CD4-positive, alpha-beta T cell treated with Interleukin-17A for 1 hour (primary cell): ENCODE measurements at places on chromosomes 2 and 18.

- no peak for DNase-seq
These were observed 158.6 kb downstream of the PIK3C3 start for GRCh38 chr18:42113529-42114191.

DNA sequence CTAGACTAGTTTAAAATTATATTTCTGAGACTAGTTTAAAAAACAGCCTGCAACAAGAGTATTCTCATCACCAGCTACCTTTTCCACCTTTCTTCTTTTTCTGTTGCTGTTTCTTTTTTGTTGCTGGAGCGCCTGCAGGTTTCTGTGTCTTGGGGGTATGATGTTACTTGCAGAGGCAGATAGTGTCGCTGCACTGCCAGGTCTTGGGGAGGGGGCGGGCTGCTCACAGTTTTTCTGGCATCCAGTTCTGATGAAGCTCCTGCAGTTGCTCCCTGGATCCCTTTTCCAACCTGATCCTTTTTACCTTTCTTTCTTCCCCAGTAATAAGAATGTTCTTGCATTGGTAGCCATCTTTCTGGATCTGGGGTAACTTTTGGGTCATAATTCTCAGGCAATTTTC, 8.0 kb upstream of the C18orf32 start:
- no peak for DNase-seq

DNA sequence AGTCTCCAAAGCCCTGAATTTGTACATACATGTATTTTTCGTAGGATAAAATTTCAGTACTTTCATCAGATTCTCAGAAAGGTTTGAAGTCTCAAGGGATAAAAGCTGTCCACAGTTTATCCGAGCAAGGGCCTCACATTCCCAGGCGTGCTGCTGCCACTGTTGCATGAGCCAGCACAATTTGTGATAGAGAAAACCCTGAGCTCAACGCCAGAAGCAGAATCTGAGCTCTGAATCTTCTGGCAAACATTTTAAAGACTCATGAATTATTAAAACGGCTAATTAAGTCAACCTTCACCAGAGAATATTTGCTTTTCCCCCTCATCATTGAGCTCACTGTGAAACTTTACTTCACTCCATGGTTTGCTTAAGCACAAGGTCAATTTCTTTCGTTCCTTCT, 38.5 kb upstream of the STPG4 start:
- DNase-seq: no peak

DNA sequence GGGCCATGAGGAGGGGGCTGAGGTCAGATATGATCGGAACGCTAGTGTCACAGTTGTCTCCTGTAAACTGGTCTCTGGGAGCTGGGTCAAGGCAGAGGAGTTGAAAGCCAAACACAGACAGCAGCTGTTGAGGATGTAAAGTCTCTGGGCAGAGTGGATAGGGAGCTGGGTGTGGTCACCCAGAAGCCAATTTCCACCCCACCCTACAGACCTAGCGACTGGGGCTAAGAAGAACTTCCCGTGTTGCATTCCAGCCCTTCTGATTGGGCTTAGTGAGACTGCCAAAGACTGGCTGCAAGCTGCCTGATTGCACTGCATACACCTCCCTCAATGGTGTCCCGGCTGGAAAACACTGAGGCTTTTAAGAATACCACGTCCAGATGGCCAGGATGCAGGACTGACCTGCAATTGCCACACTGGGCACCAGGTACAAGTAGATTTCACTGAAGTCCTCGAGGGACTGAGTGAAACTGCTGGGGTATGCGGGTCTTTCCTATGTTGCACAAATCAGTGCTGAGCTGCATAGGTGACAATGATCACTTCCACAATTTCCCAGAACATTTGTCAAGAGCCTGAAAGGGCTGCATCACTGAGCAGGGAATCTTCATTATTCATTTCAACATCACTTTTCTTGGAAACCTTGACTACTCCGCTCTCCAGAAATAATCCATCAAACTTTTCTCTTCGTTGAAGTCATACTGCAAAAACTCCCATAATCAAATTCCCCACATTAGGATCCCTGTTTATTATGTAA, 43.1 kb upstream of the EML4 start:
- DNase-seq: no peak

- no peak for DNase-seq
These were observed 174.2 kb downstream of the SOCS6 start for GRCh38 chr18:70463085-70463484.
